ENCODE measurements at places on chromosomes 5 and 9.
A peak's percentile ranks its signal among the peaks of the same experiment; 100 is the strongest.

DNA sequence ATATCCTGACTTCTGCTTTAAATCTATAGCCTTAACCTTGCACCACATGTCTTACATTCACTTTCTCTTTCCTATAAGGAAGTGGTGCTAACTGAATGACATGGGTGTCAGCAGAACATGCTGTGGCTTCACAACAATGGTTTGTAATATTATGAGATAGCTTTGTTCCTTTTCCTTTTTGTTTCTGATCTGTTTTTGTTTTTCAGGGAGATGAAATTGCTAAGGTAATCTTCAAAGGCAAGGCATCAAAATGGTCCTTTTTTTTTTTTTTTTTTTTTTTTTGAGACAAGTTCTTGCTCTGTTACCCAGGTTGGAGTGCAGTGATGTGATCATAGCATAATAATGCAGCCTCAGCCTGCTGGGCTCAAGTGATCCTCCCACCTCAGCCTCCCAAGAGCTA is 53.6 kb upstream of the RANBP6 start:
- DNase-seq: no peak

GRCh38 chr5:154430961-154431630 is 14.7 kb upstream of the SAP30L start:
- DNase-seq: no peak

- DNase-seq: no peak
These were observed 198.8 kb downstream of the MAPKAP1 start for GRCh38 chr9:125508249-125508648.

DNA sequence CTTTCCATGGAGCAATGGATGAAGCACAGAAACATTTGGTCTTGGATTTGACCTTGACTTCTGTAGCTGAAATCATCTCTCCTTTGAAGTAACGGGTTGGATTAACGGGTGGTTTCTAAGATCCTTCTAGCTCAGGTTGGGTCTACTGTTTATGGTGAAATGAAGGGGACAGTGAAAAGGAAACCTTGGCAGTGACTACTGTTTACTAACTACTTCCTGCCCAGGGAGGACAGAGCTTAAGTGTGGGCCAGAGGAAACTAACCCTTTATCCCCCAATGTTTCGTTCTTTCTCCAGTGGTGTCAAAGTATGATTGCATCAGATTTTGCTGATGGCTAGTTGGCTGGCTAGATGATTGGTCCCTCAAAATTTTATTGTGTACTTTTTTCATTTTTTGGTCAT is 22.2 kb downstream of the SKP2 start:
- no peak for DNase-seq

DNA sequence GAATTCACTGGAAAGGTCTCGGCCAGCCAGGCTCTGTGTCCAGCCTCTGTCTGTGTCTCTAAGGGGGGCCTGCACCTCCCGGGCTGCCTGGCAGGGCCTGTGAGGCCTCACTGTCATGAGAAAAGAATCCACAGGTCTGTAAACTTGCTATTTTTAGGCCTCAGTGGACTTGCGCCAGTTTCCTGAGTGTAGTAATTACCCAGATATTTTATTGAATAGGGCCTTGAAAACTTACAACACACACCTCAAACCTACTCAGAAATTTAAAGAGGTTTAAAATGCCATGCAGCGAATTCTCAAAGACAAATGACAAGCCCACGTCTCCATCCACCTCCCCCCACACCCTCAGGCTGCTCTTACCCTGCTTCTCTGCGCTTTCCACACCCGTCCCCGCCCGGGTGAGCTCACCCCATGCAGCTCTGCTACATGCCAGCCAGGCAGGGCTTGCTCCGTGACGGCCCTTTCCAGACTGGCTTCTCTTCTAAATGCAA is 8.8 kb upstream of the TENT4A start:
- peak; percentile 50 for DNase-seq

- no peak for DNase-seq
These were observed 23.5 kb downstream of the MTREX start for GRCh38 chr5:55331321-55331720.

DNA sequence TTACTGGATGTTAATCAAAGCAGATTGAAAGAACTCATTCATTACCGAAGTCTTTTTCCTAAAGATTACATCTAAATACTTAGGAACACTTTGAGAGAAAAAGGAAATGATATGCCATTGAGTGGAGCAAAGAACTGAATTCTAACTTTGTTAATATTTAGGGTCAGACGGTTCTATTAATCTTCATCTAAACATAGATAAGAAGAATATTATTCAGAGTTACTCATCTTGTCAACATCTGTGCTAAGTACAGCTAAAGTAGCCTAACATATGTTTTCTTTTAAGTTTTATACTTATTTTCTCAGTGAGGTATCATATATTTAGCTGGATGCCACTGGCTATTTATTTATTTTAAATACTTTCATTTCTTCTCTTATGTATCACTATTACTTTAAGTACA is 1763.7 kb downstream of the EFNA5 start:
- no peak for DNase-seq

DNA sequence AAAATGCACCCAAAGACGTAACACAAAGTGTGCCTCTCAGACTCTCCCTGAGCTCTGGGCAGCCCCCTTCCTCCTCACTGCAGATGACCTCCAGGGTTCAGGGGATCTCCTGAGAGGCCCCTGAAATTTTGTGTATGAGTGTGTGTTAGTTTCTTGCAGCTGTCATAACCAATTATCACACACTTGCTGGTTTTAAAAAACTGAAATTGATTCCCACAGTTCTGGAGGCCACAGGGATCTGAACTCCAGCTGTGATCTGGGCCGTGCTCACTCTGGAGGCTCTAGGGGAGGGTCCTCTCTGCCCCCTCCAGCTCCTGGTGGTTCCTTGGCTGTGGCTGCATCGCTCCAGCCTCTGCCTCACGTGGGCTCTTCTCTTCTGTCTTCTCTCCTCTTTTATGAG is 58.8 kb downstream of the OLFM1 start:
- no peak for DNase-seq

DNA sequence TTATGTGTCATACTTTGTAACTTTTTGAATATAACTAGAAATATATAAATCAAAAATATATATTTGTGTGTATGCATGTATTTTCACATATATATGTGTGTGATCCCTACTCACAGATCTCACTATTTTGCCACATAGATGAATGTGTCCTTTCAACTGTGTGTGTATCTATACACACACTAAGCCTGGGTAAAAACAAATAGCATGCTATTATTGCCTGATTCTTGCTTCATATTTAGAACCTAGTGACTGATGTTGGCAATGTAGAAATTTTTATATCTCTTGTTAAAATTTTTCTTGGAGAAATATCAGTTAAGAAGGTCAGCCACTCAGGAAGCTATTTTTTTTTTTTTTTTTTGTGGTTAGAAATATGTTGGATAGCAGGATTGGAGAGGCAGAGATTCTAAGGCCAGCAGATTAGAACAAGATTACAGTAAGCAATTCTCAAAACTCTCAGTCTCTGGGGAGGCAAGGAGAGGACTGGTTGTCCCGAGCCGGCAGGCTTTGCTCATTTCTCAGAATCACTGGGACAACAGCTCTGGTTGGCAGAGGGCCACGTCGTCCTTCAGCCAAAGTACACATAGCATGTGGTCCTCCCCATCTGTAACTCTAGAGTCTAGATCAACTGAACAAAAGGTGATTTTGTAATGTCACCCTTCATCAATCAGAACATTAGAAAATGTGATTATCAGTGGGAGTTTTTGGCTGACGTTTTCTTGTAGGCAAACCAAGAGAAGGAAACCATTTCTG is 19.7 kb downstream of the C6 start:
- DNase-seq: peak; percentile 53

- DNase-seq: no peak
These were observed 113.1 kb downstream of the DNAH5 start for GRCh38 chr5:13831351-13831750.

GRCh38 chr5:115309751-115310370 is 13.4 kb upstream of the CCDC112 start:
- peak; percentile 12 for DNase-seq

- DNase-seq: no peak
These were observed 37.0 kb downstream of the DPYSL3 start for GRCh38 chr5:147472664-147473475.

GRCh38 chr9:12141422-12141821 is 551.8 kb upstream of the TYRP1 start:
- DNase-seq: no peak

DNA sequence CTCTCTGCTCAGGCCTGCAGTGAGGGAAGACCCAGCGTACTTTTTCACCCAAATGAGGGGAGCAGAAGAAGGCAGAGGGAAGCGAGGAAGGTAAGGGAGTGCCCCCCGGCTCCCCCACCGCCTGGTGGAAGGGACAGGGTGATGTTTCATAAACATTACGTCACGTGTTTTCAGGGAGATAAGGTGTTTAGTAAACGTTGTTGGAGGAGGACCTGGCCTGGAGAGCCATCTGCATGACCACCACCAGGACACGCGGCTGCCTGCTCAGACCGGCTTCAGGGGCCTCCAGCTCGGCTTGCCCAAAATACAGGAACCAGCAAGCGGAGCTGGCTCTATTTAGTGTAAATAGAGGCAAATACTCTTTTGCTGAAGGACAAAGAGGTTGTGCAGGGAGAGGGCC is 40.0 kb upstream of the C5orf58 start:
- DNase-seq: no peak

DNA sequence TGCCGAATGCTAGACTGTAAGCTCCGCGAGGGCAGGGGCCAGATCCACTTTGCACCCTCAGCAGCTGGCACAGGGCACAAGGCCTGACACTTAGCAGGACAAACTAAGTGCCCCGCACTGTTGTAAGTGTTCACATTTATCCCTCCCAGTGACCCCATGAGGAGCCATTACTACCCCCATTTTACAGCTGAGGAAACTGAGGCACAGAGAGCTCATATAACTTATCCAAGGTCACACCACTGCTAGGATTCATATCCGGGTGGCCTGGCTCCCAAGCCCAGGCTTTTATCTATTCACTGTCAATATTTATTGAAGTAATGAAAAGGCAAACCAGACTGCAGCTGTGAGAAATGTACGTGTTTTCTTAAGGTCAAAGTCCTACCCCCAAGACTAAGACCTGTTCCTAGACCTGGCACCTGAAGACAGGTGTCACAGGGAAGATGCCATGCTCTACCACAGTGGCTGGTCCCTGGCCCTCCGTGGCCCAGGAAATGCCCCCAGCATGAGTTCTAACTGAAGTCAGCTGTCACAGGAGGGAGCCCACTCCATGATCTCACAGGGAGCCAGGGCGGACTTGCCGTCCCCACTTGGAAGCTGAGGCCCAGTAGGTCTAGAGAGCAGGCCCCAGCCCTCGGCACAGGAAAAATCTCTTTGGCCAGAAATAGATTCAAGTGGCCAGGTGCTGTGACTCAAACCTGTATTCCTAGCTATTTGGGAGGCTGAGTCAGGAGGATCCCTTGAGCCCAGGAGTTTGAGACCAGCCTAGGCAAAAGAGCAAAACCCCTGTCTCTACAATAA is 74.7 kb upstream of the IL17B start:
- no peak for DNase-seq

Data from AG09319 (cell line).